ENCODE measurements at places on chromosomes 7 and 10.

- DNase-seq, result no peak
Observed at GRCh38 chr10:70323697-70324338, 40.0 kb upstream of the NPFFR1 start.

- DNase-seq, result no peak
Observed at GRCh38 chr10:98331885-98332284, 63.9 kb upstream of the LOXL4 start.

- no peak for DNase-seq
Observed at GRCh38 chr10:133366751-133367150, 6.4 kb downstream of the ECHS1 start.

DNA sequence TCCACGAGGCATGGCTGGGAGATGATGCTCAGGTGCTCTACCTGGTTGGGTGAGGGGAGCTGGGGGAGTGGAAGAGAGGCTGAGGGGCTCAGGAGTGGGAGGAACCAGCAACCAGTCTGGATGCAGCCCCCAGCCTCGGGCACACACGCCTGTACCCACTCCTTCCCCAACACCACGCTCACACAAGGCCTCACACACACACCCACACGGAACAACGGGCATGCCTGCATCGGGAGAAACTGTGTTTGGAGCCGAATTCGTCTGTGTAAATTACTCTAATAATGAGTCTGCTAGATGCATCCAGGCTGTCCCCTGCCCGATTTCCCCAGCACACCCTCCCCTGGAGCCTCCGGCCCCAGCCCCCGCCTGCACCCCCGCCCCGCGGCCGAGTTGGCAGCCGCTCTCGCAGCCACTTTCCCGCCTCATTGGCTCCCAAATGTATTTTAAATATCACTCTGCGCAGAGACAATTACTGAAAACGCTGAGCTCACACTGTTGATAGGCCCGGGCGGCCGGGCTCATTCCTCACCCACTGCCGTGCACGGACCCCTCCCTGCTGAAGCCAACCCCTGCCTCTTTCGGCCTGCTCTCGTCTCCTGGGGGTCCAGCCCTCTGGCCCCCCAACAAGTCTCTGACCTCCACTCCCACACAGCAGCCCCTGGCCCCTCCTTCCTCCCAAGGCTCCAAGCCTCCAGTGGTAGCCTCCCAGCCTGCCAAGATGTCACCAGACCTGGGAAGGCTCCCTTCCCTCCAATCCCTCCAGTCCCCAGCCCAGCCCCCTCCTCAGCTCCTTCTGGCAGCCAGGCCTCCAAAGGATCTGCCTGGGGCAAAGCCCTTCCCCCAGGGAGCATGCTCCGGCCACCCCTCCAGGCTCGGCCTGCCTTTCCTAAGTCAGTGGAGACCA lies 11.1 kb downstream of the H2BK1 start:
- DNase-seq, result no peak

DNA sequence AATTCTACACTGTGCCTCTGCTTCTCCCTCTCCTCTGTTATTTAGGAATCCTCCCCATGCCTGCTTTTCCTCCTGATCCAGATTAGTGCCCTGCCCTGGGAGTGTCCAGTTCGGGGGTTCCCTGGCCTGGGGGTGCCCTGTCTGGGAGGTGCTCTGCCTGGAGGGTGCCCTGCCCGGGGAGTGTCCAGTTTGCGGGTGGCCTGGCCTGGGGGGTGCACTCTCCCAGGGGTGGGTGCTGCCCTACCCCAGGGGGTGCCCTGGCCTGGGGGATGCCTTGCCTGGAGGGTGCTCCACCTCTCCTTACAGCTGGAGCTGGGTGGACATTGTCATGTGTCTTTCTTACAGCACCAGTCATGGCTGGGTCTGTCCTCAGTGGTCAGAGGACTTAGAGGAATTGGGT lies 20.2 kb downstream of the RAMP3 start:
- DNase-seq, result no peak

GRCh38 chr7:102916426-102916825 lies 3.6 kb downstream of the LRRC17 start:
- no peak for DNase-seq

GRCh38 chr10:96612055-96612830 lies 25.4 kb upstream of the TM9SF3 start:
- no peak for DNase-seq

DNA sequence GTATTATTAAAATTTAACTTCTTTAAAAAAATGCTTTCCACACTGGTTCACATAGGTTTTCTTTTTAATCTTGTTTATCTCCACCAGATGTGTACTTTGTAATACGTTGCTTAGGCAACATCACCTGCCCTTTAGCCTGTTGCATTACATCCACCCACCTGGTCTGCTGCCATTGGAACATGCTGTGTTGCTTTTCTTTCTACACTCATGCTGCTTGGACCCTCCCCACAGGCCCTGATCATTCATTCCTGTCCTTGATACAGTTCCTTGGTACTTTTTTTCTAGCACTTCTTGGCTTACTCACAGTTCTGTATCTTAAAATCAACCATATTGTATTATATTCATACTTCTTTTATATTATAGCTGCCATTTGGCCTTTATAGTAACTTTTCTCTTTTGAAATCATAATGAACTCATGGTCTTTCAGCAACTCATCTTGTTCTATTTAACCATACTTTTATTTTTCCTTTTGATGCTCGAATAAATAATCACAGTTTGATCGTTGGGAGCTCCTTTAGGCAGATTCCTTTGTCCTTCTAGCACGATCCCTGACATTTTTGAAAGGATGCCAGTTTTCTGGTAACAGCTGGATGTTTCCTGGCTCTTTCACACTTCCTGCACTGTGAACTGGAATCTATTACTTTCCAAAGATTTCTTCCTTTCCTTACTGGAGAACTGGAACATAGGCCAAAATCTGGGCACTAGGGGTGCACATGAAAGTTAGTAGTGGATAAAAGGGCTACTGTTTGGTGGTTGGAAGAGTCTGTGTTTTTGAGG lies 125.1 kb downstream of the CDK14 start:
- DNase-seq, result no peak

GRCh38 chr10:90939116-90939515 lies 18.2 kb upstream of the ANKRD1 start:
- DNase-seq, result no peak

DNA sequence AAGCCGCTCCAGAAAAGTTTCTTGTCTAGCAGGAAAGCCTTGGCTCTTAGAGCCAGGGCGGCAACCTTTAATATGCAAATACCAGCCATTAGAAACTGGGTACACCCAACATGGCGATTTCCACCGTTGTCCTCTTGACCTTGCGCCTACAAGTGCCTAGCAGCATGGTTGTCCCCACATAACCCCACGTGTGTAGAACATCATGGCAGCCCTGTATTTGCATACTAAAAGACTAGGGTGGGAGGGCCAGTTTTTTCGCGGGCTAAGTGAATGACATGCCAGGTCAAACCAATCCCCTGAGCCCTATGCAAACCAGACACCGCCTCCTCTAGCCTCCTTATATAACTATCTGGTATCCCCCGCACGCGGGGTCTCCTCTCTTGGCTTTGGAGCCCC lies 58.4 kb upstream of the FZD8 start:
- no peak for DNase-seq

- DNase-seq, result no peak
Observed at GRCh38 chr10:33349268-33349667, 14.8 kb upstream of the NRP1 start.

All from cerebellar nuclear complex (tissue), 1 donor.